ENCODE measurements at places on chromosomes 2 and 18. TPM values are rescaled to one million over a fixed set of nuclear protein-coding genes. Genes with fewer than 3 reads are reported as not detected.

The RRM2 gene
- total RNA-seq, result 5.6 TPM

The REG1A gene
- total RNA-seq, result not detected

The ANKRD44 gene
- total RNA-seq, result 20.5 TPM

The ANKAR gene
- 4.3 TPM for total RNA-seq

The SPIRE1 gene
- 27.4 TPM for total RNA-seq

The ADGRF3 gene
- total RNA-seq, result 0.20 TPM

The SLC38A11 gene
- total RNA-seq, result 0.13 TPM

The SLC5A7 gene
- total RNA-seq, result not detected

The SPDYA gene
- 0.91 TPM for total RNA-seq

The CAPN14 gene
- total RNA-seq, result 0.26 TPM

The TAF1B gene
- total RNA-seq, result 22.4 TPM

The ADAM23 gene
- 28.9 TPM for total RNA-seq

The CCBE1 gene
- total RNA-seq, result 48.7 TPM

The DNAH6 gene
- 0.13 TPM for total RNA-seq

The SNRNP27 gene
- total RNA-seq, result 19.4 TPM
